ENCODE measurements at places on chromosomes 2 and 18.

DNA sequence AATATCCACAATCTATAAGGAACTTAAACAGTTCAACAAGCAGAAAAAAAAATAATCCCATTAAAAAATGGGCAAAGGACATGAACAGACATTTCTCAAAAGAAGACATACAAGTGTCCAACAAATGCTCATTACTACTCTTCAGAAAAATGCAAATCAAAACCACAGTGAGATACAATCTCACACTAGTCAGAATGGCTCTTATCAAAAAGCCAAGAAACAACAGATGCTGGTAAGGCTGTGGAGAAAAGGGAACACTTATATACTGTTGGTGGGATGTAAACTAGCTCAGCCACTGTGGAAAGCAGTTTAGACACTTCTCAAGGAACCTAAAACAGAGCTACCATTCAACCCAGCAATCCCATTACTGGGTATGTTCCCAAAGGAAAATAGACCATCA, 7.2 kb upstream of the CRYGB start:
- DNase-seq, result no peak

- DNase-seq, result peak; percentile 94
Measured at GRCh38 chr2:40434731-40435271, 17.1 kb downstream of the SLC8A1 start.

- DNase-seq, result no peak
Measured at GRCh38 chr2:181526014-181526413, 68.8 kb downstream of the ITGA4 start.

DNA sequence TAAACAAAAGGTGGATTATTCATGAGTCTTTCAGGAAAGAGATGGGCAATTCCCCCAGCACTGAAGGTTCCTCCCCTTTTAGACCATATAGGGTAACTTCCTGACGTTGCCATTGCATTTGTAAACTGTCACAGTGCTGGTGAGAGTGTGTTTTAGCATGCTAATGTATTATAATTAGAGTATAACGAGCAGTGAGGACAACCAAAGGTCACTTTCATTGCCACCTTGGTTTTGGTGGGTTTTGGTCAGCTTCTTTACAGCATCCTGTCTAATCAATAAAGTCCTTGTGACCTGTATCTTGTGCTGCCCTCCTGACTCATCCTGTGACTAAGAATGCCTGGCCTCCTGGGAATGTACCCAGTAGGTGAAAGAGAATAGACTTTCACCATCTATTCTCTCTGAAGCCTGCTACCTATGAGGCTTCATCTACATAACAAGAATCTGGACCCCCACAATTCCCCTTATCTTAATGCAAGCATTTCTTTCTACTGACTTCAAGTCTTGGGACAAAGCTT, 148.7 kb downstream of the CABLES1 start:
- DNase-seq, result peak; percentile 23

- no peak for DNase-seq
Measured at GRCh38 chr2:224875841-224876240, 159.7 kb upstream of the CCDC195 start.

GRCh38 chr2:42008241-42008921, 39.4 kb upstream of the PKDCC start:
- DNase-seq, result no peak

DNA sequence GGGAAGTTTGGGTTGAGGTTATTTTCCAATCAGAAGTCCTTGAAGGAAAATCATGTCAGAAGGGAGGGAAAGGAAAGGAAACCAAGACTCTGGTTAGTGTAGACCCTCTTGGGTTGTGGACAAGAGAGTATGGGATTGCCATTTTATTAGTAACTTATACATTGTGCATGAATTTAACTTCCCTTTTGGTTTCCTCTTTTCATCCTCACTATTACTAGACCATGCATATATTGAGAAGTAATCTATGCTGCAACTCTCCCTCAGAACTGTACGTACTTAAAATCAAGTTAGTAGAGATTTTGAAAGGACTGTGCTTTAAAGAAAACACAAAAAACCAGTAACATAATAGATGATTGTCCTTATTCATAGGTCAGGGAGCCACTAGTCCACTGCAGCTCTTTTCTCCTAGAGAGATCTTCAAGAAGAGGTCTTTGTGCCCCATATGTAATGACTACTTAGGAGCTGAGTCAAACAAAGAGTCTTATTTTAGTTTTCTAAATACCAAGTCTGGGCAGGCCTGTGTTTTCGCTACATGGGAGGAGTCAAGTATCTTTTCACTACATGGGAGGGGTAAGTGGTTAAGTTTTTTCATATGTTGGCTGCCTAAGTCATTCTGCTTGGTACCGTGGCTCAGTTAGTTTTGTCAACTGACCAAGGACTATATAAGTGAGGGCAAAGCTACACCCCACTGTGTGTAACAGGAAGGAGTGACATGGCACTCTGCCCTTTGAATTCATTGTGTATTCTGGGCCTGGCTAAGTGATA, 25.2 kb upstream of the FAM117B start:
- DNase-seq, result no peak

GRCh38 chr2:3837086-3837485, 133.7 kb downstream of the DCDC2C start:
- no peak for DNase-seq

- DNase-seq, result no peak
Measured at GRCh38 chr2:6647046-6647445, 218.7 kb downstream of the CMPK2 start.

Measured in SJSA1 (cell line).